ENCODE measurements at places on chromosomes 5 and 9.

GRCh38 chr5:170752257-170753215, 31.0 kb upstream of the GABRP start:
- peak; percentile 41 for DNase-seq

- no peak for DNase-seq
Observed at GRCh38 chr9:105243015-105243686, 1.3 kb upstream of the SLC44A1 start.

DNA sequence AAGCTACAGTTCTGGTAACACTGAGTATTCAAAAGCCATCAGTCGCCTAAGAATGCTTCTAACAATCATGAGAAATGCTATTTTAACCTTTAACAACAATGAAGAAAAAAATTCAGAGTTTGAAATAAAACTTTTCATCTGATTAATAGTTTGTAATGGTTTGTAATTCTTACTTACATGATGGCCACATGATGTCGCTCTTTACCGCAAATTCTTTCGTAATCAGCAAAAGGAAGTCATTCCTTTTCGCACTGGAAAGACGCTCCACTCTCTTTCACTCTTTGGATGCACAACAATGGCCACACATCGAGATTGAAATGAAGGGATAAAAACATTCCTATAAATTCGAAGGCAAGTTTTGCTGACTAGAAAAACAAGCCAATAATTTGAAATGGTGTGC, at the start of gene PCDHA7:
Gene PCDHA7 (plus strand): TSS at position 277 of the 400 bp plus-strand sequence. CDS start 115 bp downstream, at position 392.
- peak; percentile 11 for DNase-seq

DNA sequence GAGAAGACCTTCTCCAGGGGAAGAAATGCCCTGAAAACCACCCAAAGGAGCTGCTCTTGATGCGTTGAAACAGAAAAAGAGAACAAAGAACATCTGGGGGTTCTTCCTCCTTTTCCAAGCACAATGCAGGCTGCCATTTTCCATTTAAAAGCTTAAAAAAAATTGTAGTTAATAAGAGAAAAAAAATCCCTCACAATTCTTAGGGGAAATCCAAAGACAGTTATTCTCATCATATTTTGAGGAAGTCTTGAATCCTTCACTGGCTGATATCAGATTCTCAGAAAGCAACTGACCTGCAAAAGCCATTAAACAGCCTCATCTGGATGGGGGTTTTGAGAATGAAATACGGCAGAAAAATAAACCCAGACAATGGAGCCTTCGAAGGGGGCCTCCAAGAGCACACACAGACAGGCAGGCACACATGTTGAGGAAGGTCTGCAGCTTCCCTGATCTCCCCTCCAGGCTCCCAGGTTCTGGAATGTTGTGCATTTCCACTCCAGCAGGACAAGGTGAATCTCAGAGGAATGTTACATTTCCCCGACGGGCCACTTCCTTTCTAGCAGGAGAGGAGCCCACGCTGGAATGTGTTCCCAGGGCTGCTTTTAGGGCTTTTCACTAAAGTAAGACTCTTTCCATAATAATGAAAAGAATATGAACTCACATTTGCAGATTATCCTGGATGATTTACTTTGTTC, 159.4 kb upstream of the S1PR3 start:
- DNase-seq, result no peak

DNA sequence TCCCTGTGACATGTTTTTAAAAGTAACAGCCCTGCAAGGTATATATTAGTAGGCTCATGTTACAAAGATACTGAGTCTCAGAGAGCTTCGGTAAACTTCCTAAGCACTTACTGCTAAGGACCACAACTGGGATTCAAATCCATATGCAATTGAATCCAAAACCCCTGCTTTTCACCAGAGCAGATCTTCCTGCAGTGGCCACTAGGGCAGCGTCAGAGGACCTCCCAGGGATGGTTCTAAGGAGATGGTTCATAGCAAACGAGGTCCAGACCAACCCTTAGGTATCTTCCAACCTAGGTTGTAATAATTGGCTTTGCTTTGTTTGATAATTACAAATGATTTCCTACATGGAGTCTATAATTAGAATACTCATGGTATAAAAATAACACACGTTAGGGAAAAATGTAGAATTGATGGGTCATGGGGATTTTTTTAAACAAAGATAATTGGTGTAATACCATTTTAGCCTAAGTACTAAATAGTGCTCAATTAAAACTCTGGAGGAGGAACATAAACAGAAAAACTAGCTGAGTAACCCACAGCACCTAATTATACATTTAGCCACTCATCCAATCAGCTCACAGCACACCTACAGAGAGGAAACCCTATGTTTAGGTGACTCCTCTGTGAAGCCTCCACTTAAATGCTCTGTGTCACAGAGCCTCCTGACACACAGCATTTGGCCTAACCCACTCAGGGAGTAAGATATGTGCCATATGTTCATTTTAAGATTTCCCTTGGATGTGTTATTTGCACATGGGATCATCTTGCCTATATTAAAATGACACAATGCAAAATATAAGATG, 10.0 kb upstream of the CAST start:
- no peak for DNase-seq

- no peak for DNase-seq
Observed at GRCh38 chr9:72948575-72949243, 4.1 kb downstream of the ALDH1A1 start.

GRCh38 chr9:1619915-1620710, 395.0 kb upstream of the SMARCA2 start:
- peak; percentile 65 for DNase-seq

DNA sequence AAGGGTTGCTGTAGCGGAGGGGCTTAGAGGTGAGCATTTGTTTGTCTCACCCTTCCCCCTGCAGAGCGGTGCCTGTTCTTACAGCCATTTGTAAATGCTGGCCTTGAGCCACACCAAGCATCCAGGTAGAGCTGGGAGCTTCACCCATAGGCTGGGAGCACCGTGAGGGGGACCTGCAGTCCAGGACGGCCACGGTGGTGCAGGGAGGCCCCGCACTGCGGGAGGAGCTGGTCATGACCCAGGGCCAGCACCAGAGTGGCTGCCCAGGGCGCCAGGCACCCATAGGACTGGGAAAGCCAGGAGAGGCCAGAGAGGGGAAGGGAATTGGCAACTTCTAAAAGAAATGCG, 197.3 kb upstream of the ADAMTS16 start:
- no peak for DNase-seq
